ENCODE measurements at places on chromosomes 2 and 18.

DNA sequence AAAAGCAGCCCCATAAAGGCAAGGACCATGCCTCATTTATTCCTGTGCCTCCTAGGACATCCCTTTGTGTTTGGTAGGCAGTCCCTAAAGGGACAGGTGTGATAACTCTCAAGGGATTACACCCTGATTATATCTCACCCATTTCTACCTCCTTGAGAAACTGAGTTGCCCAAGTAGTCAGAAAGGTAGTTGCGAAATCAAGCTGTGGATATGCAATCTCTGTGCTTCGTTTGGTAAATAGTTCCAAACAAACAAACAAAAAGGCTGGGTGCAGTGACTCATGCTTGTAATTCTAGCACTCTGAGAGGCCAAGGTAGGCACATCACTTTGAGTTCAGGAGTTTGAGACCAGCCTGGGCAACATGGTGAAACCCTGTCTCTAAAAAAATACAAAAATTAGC, 100.2 kb upstream of the ARL5A start:
- DNase-seq: no peak

DNA sequence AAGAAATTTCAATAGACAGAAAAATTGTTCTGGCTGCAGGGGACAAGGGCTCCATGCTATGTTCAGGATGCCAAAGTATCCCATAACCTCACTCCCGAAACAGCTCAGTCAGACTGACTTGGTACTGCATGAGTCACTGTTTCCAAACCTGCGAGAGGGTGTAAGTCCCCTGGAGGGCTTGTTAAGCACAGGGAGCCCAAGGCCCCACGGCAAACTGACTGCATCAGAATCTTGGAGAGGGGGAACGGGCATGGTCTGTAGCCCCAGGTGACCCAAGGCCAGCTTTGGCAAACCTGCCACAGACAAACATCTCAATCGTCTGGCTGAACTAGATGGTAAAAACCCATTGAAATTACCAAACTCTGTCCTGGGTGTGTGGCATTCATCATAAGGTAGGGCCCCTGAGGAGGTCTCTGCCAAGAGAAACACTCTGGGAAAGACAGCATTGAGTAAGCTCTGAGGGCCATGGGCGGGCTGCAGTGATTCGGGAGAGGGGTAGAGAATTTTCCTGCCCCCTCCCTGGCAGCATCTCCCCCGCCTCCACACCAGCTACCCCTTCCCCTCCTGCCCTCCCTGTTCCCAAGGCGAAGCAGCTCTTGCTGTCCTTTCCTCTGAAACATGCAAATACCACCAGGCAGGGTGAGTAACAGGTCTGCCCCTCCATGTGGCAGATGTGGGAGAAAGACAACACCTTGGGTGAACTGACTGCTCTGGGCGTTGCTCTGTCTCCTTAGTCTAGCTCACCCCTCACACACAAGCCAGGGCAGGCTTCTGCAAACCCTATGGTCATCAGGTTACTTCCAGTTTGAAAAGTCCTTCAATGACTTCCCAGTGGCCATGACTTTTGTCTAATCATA, 274.7 kb upstream of the SIX2 start:
- no peak for DNase-seq

DNA sequence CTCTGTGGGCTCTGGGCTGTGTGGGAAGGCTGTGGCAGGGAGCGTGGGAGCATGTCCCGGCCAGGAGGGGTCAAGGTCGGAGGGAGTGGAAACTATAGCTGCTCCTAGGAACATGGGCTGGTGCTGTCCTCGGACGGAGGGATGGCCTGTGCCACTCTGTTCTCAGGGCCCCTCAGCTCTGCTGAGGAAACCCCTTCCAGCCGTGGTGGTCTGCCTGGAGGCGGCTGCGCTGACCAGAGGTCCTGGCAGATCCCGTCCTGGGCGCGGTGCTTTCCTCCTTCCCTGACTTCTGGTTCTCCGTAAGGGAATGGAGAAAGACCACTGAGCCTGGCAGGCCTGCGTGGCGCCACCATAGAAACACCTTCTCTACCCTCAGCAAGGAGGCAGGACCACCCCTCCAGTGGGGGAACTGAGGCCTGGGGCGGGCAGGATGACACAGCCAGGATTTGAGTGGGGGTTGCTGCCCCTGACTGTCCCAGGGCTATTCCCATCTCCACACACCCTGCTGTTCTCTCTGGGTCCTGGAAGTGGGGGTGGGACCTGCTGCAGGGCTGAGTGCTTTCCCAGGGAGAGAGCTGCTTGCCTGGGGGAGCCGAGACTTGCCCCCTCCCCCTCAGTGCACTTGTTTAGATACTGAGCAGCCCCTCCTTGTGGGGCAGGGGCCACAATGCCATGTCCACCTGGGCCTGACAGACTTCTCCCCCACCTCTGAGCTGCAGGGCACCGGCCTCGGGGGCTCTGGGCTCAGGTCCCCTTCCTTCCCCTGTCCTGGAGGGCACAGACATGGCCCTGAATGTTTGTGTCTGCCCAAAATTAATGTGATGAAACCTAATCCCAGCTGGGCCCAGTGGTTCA, 301.0 kb upstream of the HS6ST1 start:
- no peak for DNase-seq

GRCh38 chr2:85840091-85840490, 48.7 kb downstream of the ST3GAL5 start:
- no peak for DNase-seq

DNA sequence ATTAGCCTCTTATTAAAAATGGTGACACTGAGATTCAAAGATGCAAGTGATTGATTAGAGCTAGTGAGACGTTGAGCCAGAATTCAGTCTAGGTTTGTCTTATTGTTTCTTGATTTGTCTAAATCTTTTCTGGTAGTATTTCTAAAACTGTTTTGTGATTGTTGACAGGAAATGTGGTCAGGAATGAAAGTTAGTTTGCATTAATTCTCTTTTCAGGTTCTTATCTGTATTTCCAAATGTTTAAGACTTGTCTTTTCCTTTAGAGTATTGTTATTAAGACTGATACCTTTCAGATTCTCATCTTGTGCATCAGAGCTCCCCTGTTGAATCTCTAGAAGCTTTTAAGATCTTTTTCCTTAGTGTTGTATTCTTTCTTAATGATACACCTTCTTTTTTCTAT, 89.3 kb downstream of the MBD5 start:
- DNase-seq: no peak

GRCh38 chr18:73749304-73749703, 398.3 kb downstream of the FBXO15 start:
- no peak for DNase-seq

GRCh38 chr2:188399159-188399558, 107.5 kb downstream of the GULP1 start:
- DNase-seq: no peak

DNA sequence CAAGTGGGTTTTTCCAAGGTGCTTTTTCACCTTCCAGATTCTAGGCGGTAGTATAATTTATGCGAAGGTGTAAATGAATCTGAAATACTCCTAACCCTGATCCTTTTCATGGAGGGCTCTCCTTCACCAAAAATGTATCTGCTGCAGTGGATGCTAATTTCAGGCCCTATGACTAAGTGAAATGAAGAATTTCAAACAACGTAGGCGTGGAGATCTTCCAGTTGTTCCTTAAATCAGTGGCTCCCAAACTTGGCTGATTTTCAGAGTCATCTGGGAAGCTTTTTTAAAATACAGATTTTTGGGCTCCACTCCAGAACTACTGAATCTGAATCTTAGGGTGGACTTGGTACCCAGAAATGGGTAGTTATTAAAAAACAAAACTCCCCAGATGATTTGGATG, 5.5 kb downstream of the GCKR start:
- no peak for DNase-seq

GRCh38 chr18:35117372-35117771, 76.2 kb downstream of the MAPRE2 start:
- no peak for DNase-seq

DNA sequence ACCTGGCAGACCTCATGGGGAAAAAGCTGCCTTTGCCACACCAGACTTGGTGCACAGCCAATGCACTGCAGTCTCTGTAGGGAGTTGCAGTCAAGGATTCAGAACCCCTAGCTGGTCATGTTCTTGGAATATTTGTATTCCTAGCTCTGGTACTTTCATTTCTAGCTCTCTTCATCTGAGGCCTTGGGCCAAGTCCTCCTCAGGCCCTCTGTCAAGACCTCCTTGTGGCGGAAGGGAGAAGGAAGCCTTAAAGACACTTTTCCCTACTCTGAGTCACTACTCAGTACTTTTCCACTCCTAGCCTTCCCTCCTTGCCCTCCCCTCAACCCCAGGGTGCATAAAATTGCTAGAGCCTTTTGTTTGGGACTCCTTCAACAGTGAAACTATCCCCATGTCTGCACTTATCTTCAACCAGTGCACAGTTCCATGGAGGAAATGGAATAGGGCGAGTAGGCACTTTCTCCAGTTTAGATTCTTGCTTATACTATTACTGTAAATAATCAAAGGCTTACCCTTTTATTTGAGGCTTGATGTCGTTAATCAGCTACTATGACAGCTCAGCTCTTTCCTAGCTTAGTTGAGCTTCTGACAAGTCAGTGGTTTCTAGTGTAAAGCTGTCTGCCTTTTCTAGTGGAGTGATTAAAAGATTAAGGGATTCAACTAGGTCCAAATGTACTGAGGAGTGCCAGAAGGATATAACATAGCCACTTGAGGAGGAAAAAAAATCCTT, 15.8 kb downstream of the M1AP start:
- no peak for DNase-seq
